Brain (organoid and tissue), 16 donors: ENCODE measurements at places on chromosomes 6 and 20.
A peak's percentile ranks its signal among the peaks of the same experiment; 100 is the strongest.

DNA sequence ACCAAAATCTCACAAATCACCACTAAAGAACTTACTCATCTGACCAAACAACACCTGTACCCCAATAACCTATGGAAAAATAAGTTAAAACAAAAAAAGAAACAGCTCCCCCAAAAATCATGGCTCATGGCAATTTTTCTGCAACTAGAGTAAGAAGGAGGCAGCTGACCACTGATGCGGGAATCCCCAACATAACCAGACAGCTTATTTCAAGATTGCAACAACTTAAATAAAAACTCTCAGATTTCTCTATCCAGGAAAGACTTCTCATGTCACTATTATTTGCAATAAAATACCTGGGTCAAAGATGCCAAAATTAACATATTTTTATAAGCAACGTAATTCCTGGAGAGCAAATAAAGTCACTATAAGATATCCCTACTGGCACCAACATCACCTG lies 128.1 kb upstream of the LY86 start:
- DNase-seq, result no peak

DNA sequence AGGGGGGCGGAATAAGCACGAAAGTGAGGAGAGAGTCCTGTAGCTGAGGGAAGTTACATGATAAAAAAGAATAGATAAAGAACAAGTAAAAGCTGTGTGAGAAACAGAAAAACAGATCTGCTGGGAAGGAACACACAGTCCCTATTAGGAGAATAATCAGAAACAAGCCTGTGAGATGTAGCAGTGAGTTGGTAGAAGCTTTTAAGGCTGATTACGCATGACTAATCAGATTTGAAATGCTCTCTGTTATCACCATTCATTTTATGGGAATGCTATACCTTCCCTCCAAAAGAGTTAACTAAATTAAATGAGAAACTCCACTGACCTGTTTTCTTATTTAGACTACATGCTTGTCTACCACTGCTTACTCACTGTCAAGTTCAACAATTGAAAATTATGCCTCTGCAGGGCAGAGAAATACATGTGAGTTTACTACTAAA lies 15.8 kb downstream of the REPS1 start:
- peak; percentile 24 for DNase-seq

DNA sequence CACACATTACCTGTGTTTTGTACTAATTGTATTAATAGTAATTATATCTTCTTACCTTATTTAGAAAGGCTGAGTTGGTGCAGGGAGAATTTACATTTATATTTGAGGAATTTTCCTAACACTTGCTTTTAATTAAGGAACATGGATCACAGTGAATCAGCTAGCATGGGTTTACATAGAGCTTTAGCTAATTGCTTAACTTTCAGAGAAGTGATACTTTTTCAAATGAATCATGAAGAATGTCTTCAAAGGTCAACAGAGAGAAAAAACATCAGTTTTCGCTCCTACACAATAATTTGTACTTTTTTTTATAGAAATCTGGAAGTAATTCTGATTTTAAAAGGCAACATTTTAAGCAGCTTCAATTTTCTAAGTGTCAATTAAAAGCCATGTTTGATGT lies 195.0 kb upstream of the HEY2 start:
- DNase-seq, result no peak

DNA sequence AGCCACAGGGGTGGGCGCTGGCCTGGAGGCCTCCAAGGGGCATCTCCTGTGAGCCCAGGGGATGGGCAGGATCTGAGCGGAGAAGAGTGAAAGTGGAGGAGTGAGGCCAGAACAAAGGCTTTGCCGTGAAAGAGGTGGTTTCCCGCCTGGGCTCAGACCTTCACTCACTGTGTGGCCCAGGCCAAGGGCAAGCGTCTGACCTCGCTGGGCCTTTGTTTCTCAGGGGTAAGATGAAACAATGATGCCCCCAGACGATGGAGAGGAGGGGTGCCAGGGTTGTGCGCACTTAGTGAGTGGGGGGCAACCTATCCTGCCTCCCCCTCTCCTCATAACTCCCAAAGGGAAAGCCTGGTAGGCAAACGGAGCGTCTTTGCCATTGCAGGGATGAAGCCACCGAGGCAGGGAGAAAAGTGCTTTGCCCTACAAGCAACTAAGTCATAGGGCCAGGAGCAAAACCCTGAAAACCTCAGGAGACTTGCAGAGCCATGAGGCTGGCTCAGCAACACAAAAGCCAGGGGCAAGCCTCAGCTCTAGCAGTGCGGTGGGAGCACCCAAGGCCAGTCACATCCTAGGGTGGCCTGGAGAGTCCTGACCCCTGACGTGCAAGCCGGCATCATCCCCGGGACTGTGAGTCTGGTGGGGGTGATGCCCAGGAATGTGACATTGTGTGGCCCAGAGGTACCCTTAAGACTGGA lies 897 bp upstream of the STMN3 start:
- no peak for DNase-seq

- DNase-seq, result peak; percentile 5
Observed at GRCh38 chr6:61887423-61887822, 398.6 kb downstream of the KHDRBS2 start.

DNA sequence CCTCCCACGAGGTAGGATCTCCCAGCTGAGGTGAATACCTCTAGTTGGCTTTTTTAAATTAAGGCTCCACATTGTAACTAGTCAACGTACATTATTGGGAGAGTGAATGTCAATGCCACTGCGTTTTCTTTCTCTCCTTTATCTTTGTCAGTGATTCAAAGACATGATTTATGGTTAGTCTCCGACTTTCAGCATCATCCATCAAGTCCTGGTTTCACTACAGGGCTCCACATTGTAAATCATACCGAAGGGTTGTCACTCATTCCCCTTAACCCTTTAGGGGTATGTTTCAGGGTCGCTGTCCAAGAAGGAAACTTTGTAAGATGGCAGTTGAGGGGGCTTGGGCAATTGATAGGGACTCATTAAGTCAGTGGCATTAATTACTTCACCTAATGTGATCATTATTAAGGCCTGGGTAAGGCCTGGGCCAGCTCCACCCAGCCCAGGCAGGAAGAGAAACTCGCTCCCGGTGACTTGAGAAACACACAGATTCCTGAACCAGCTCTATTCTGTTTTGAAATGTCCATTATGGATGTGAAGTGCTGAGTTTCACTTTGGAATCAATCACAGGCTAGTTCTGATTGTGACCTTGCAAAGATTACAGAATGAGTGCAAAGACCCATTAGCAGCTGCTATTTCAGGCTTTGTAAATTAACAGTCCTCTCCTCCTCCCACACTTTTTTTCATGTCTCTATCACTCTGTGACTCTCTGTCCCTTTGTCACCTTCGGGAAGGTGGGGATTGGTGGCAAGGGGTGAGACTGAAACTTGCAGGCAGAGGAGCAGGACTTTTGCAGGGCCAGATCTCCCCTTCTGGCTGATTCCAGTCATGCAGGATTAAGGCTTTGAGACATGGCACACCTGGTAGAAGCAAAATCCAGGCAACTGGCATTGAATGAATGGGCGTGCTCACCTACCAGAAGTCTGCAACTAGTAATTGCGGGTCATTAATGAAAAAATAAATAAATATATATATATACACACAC lies 222.4 kb downstream of the TSHZ2 start:
- DNase-seq, result no peak

- no peak for DNase-seq
Observed at GRCh38 chr6:164062872-164063271, 648.4 kb downstream of the QKI start.

GRCh38 chr6:148497717-148498116 lies 155.1 kb downstream of the SASH1 start:
- DNase-seq, result no peak

- no peak for DNase-seq
Observed at GRCh38 chr20:56759741-56760278, 130.7 kb downstream of the TFAP2C start.
